ENCODE measurements at places on chromosomes 3 and 15.

- no peak for DNase-seq
Measured at GRCh38 chr3:38029400-38030125, at the start of gene PLCD1. Gene PLCD1, minus strand, starts transcription at chr3:38029642. Its CDS starts 103 bp downstream, at chr3:38029539.

DNA sequence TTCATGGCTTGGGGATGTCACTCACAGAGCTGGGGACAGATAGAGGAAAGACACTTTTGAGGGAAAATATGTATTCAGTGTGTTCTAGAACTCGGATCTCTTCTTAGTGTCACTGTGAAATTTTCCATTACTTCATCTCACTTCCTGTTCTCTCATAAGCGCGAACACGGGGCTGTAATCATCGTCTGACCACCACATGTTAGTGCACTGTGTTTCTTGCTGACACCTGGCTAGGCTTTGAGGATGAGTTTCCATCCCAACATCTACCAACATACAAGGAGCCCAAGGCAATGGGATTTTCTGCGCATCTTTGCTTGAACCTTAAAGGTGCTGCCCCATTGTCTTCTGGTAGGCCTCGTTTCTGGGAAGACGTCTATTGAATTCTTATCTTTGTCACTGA lies 84.0 kb downstream of the LIPC start:
- no peak for DNase-seq

- DNase-seq, result no peak
Measured at GRCh38 chr15:79513417-79513816, 81.3 kb downstream of the MINAR1 start.

DNA sequence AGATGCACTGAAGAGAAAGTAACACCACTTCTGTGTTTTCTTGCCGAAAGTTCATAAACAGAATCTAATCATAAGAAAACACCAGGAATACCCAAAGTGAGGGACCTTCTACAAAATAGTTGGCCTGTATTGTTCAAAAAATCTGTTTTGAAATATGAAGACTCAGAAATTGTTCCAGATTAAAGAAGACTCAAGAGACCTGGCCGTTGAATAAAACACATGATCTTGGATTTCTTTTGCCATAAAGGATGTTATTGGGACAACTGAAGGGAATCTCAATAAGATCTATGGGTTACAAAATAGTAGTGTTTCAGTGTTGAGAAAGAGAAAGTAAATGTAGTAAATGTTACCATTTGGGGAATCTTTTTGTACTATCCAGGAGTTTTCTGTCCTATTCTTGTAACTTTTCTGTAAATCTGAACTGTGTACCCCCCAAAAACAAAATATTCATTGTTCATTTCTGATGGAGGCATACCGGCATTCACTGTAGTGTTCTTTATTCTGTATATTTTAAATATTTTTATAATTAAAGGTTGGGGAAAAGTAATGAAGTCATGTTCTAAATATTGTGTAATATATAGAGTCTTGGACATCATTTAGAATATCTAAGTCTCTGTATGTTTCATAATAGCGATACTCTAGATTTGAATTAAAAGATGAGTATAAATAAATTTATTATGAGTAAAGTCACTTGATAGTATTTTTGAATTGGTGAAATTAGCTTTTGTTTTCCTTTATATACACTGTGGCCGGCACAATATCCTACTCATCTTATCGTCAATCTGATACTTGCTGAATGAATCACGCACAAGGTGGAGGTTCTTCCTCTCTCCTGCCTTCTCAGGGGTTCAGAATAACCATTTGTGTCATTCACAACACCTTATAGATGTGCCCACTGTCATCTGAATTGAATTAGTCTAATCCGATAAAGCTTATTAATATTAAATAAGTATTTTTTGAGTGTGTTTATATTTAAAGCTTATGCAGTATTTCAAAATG lies 66.7 kb downstream of the TRAK1 start:
- DNase-seq, result no peak

DNA sequence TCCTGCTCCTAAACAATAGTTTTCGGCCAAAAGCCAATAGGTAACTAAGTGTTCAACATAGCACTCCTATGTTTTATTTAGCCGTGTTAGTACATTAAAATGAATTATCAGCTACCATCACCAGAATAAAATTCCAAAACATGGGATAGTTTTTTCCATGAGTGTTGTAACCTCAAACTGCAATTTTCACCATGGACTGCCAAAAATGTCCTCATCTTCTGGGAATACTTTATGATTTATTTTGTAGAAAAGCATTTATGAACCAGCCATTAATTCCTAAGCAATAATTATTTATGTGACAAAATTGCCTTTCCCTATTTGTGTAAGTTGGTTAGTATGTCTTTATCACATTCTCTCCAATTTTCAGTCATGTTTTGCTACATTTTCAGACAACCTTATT lies 438.1 kb downstream of the NAALADL2 start:
- no peak for DNase-seq

DNA sequence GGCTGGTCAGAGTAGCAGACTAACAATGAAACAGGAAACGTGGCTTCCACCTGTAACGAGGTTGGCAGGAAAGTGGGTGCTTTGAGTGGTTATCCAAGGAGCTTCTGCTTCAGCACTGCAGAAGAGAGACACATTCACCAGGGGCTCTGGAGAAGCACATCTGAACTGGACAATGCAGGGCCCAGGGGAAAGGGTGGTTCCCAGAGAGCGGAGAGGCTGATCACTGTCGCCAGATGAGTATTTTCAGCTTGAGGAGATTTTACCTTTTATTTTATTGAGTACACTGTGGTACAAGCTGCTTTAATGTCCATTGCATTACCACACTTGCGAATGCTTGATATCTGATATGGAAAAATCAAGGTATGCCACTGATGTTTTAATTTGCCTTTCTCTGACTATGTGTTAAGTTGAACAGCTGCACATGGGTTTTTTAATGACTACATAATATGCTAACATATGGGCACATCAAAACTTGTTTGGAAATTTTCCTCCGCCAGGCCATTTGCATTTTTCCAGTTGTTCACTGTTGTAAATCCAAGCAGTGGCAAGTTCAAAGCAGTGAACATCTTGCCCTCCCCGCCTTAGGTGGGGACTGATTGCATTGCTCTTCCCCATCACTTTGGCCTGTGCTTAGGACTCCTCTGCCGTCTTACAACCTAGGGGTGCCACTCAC lies 52.1 kb downstream of the LRTM1 start:
- DNase-seq, result no peak

DNA sequence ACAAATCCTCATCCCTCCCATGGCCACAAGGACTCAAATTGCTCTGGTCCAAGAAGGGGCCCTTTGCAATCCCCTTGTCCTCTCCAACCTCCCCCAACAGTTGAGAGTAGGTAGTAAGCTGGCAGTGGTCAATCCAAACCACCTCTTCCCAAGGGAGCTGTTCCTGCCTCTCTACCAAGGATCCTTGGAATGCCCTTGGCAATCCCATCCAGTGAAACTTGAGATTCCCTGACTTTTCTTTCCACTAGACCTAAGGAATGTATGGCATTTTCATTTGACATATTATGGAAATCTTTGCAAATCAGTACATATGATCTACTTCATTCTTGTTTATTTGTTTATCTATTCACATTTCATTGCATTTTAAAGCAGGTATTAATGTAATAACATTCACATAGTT lies 4.8 kb upstream of the RBP2 start:
- DNase-seq, result no peak

- DNase-seq, result no peak
Measured at GRCh38 chr15:84908564-84908963, 24.1 kb downstream of the SLC28A1 start.

DNA sequence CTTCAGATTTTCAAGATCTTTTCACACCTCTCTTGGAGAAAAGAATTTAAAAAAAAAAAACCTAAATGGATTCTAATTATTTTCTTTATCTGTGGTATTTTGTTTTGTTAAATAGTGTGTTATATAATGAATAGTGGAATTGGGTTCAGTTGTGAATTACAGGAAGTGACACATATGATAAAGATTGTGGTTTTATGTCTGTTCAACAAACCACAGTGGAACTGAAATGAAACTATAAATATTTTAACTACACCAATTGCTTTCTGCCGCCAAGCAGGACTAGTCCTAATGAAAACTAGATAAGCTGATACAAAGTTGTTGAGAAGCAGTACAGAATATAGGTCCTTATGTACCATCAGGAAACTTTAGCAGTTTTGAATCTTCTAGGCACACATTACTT lies 121.6 kb downstream of the UBE2E2 start:
- DNase-seq, result no peak

Data from activated CD8-positive, alpha-beta memory T cell treated with anti-CD3 and anti-CD28 coated beads for 1 hour (primary cell).